ENCODE measurements at places on chromosomes 12 and 14. TPM values are rescaled to one million over a fixed set of nuclear protein-coding genes. Genes with fewer than 3 reads are reported as not detected.

- no peak for DNase-seq
These were observed 177.5 kb upstream of the VASH1 start for GRCh38 chr14:76583805-76584204.

DNA sequence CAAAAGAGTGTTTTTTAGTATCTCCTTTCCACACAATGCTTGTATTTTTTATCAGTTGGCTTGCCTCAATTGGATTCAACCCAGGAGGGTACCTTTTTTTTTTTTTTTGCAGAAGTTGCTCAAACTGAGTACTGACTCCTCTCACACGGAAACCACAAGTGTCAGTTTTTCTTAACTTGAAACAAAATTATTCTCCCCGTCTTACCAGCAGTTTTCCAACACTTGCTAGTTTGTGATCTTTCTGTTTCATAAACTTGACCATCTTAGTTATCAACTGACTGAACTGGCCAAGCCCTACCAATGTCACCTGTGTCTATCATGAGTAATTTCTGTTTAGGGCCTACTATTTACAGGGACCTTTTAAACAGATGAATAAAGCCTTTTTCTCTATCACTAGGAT is 34.1 kb upstream of the ITPR2 start:
- peak; percentile 18 for DNase-seq

DNA sequence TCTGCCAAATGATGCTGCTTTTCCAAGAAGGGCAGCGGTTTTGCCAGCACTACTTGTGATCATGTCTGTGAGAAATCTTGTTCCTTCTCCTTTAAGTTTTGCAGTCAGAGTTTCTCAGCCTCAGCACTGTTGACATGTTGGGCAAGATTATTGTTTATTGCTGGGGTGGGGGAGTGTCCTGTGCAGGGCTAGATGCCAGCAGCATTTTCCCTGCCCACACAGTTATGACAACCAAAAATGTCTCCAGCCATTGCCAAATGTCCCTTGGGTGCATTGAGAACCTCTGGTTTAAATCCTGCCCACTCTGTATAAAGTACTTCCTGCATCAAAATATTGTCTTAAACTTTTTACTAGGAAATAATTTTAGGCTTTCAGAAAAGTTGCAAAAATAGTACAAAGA is 20.0 kb downstream of the TMEM132C start:
- no peak for DNase-seq

- no peak for DNase-seq
These were observed 8.8 kb upstream of the LGR5 start for GRCh38 chr12:71430756-71431155.

The CDCA4 gene
- 22.9 TPM for total RNA-seq

Measured in CD8-positive, alpha-beta T cell (primary cell).